ENCODE measurements at places on chromosomes 1 and 21.

- DNase-seq, result no peak
Measured at GRCh38 chr1:97337250-97338030, 583.4 kb downstream of the DPYD start.

- DNase-seq, result no peak
Measured at GRCh38 chr1:7109901-7110300, 324.6 kb downstream of the CAMTA1 start.

DNA sequence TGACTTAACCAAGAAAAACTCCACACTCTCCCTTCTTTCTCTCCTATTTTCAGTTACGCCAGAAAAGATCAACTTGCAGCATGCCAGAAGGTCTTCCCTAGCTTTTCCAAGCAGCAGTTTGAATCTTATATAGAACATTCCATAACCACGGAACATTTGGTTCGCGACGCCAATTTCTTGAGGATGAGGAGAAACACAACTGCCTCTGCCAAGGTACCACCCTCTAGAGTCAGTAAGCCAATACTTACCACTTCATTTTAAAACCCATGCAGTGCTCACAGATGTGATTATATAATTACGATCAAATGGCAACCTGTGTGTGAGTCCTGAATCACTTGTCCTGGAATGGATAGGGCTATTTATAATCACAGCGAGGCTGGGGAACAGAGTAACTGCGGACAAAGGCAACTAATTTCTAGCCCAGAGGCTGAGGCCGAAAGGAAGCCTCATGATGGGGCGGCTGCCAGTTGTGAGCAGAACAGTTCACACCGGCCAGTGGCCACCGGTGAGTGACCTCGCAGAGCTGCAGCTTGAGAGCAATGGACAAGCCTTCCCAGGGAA is 43.2 kb upstream of the BACE2 start:
- DNase-seq, result no peak

- no peak for DNase-seq
Measured at GRCh38 chr1:206568256-206568655, 44.0 kb downstream of the EIF2D start.

DNA sequence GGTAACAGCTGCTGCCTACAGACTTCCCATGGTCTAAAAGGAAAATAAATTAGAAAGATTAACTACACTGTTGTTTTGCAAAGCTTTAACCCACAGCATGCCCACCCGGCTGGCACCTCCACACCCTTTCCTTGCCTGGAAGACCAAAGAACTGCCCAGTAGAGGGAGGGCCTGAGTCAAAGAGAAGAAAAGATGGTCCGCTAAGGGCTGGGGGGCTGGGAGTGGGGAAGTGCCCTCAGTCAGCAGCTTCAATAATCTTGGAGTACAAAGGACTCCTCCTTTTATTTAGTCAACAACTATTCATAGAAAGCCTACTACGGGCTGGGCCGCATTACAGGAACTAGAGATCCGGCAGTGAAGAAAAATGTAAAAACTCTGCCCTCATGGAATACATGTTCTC is 40.6 kb downstream of the ERI3 start:
- DNase-seq, result no peak

DNA sequence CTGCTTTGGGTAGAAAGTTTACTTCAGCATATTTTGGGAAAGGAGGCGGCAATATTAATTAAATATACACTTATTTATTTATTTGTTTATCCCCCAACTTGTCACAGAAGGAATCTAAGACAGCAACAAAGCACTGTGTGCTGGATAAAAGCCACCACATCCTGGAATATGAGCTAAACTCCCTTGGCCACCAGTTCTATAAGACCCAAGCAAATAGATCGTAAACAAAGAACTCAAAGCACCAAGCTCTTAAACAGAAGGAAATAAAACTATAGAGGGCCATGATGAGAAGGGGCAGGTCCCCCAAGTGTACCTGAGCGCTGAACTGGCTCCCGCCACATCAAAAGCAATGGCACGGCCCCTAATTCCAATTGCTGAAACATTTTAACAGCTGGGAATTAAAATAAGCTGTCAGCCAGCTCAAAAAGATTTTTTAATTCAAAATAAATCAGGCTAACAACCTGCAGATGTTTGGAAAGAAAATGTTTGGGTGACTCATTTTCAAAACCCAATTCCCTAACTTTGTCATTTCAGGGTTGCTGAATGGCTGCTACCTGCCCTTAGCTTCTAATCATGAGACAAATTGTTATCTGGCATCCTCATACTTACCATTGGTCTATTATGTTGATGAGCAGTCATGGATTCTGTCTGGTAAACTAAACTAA is 127.1 kb downstream of the SLC30A10 start:
- DNase-seq, result no peak

- DNase-seq, result no peak
Measured at GRCh38 chr1:55049271-55049913, 10.0 kb downstream of the PCSK9 start.

- no peak for DNase-seq
Measured at GRCh38 chr1:220409771-220410595, 118.0 kb upstream of the MARK1 start.
